ENCODE measurements at places on chromosomes 5 and 9.

DNA sequence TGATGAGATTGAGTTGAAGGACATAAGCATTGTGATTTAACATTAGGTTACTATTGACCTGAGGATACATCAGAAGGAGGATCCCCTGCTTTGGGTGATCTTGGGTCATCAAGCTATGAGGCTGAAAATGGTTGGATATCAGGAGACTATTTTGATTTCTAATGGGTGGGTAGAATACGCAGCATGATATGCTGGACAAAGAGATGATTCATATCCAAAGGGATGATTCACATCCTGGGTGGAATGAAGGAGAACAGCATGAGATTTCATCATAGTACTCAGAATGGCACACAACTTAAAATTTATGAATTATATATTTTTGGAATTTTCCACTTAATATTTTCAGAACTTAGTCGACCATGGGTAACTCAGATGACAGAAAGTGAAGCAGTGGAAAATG, 1759.5 kb upstream of the C9orf72 start:
- DNase-seq, result no peak

GRCh38 chr5:6652025-6652424, 18.8 kb downstream of the SRD5A1 start:
- no peak for DNase-seq

- DNase-seq, result no peak
These were observed 19.1 kb upstream of the ARSI start for GRCh38 chr5:150321784-150322183.

DNA sequence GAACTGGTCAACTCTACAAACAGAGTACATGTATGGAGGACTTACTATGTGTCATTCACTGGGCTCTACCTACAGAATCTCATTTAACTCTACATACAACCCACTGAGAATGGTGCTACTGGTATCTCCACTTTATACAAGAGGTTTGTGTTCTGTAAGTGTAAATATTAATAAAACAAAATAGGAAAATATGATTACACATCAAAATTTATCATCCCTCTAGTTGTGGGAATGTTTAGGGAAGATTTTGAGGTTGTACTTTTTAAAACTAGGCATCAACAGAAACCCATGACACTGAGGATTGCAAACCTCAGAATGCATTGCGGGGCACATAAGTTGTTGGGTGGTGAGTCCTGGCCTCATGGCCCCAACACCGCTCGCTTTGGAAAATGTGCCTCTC, 11.7 kb downstream of the SH3RF2 start:
- DNase-seq, result no peak

GRCh38 chr5:137847687-137848086, 20.0 kb upstream of the MYOT start:
- DNase-seq, result no peak

GRCh38 chr5:137016783-137017324, 482.3 kb downstream of the SPOCK1 start:
- DNase-seq, result no peak

Measured in CD14-positive monocyte (primary cell).